ENCODE measurements at places on chromosomes 3 and 15.
A peak's percentile ranks its signal among the peaks of the same experiment; 100 is the strongest.

GRCh38 chr3:10248984-10249748 lies 907 bp downstream of the TATDN2 start:
- DNase-seq = peak; percentile 73

DNA sequence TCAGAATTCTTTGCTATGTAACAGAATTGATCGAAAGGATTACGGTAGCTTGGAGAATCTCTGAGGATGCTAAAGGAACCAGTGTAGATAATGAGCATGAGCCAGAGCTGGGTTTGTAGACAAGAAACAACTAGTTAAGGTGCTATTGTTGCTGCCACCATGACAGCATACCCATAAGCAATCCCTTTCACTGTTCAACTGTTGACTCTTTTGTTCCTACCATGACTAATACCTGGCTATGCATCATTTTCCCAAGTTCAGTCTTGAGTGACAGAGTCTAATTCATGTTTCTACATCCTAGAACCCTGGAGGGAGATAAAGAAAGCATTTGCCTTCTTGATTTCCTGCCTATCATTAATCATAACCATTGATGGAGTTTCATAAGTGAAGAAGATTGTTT lies 600.3 kb downstream of the OTOL1 start:
- DNase-seq = no peak

DNA sequence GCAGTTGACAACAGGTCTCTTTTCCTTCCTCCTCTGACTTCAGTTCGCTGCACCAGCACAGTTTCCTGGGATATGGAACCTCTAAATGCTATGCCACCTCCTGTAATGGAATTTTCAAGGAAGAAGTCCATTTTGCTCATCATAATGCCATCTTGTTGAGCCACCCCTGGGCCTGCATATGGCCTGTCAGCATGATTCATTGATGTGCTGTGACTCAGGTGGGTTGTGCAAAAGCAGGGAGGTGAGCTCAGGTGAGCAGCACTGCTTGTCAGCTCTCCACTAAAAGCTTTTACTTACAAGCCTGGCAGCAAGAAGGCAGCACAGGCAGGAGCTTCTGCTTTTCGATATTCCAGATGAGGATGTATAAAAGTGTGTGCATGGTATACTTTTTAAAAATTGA lies 247.1 kb upstream of the LMCD1 start:
- no peak for DNase-seq

- peak; percentile 45 for DNase-seq
Observed at GRCh38 chr3:158434412-158435038, 136.5 kb upstream of the MLF1 start.

DNA sequence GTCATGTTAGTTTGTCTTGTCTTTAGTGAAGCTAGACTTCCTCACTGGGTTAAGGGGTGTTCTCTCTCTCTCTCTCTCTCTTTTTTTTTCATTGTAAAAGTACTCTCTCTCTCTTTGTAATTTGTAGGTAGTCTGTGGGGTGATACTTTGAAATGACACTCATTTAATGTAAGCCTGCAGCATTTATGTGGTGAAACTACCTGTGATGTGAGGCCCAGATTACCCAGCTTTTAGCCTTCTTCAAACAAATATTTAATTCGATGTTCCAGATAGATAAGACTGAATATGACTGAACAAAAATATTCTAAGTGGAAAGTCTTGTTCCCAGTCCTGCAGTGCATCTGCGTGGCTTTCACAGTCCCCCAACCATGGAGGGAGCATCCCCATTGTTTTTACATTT lies 49.7 kb downstream of the SQOR start:
- DNase-seq = no peak

DNA sequence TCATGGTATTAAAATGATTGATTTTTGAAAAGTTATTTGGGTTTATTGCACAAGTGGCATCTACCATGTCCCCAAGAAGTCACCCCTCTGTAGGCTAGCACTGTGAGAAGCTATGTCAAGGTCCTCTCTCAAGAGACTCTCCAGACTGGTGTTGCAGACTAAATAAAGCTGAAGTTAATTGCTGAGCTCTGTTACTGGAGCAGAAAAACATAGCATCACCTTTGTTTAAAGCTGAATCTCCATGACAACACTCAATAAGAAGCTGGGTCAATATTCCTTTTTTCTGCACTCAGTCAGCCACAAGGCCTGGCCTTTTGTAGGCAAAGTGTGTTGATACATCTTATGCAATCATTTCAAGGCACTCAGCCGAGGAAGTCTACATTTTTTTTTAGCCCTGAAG lies 806.6 kb upstream of the LMCD1 start:
- no peak for DNase-seq

GRCh38 chr15:72163719-72164118 lies 33.9 kb downstream of the GRAMD2A start:
- no peak for DNase-seq

DNA sequence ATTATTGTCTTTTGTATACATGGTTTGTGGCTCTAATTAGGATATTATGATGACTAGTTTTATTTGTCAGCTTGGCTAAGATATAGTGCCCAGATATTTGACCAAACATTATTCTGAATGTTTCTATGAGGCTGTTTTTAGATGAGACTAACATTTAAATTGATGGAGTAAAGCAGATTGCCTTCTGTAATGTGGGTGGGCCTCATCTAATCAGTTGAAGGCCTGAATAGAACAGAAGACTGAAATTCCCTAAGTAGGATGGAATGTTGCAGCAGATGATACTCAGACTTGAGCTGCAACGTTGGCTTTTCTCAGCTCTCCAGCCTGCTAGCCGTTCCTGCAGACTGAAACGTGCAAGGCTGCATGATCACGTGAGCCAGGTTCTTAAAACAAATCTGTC lies 546.5 kb downstream of the EDEM1 start:
- no peak for DNase-seq

DNA sequence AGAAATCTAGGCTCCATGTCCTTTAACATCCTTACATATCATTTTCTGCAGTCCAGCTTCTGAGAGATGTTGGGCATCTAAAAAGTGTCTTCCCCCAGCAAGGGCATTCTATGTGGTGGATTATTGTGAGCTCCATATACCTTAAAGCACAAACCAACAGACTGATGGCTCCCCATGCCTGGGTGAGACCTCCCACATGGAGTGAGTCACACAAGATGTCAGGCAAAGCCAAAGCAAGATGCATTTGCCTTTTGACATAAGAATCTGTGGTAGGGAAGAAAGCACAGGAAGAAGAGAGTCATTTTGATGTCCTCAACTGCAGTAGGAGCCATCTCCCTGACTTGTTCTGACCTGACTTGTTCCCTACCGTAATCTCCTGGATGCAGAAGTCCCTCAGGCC lies 238.7 kb upstream of the EIF1B start:
- no peak for DNase-seq

GRCh38 chr3:105656651-105657504 lies 211.9 kb downstream of the CBLB start:
- no peak for DNase-seq

DNA sequence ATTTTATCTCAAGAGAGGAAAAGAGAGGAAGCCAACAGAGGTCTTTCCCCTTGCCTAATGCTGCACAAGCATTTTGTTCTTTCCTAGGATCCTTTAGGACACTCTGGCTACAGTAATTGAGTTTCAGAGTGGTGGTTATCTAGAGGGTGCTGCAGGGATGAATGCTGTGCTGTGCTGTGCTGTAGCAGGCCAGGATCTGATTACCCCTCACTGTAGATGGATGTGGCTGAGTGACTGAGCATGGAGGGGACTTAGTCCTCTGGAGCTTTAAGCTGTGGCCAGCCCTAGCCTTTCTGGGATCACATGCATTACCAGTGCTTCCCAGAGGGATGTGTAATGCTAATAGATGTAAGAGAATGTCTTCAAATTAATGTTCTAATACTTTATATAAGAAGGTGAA lies 94.8 kb downstream of the SLC9A9 start:
- DNase-seq = no peak

DNA sequence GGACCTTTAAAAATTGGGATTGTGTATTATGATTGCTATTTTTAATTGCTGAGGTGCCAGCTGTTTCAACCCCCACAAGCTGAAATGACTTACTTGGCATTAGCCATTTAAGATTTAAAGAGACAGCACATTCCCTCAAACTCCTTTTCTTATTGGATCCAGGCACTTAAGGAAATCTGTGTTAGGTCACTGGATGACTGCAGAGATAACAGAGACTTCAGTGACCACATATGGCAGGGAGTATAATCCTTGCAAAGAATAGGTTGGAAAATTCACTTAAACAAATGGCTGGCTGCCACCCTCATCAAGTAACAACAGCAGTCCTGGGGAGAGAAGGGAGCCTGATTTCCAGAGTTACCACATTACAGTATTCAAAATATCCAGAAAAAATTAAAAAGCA lies 66.6 kb downstream of the SLMAP start:
- no peak for DNase-seq

- peak; percentile 55 for DNase-seq
Observed at GRCh38 chr3:186108106-186108940, 566 bp downstream of the ETV5 start.

DNA sequence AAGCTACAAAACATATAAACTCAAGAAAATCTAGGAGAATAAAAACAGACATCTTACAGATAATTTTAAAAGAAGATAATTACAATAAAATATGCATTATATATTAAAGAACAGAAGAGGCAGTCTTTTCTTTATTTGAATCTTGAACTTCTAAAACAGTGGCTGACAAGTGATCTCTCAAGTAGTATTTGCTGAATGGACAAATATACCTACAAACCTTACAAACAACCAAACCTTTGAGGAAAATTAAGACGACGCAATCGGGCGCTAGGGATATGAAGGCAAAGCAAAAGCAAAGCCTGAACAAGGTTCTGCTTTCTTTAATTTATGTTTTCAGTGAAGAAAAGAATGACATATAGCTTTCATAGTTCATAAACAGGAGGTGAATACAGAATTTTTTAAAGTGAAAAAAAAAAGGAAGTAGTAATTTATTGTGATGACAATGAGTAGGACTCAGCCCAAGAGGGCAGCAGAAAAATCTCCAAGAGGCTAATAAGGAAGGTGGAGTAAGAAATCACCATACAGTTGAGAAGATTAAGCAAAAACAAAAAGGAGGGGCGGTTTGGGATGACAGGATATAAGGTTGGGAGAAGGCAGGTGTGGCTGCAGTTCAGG lies 347.8 kb downstream of the TBC1D5 start:
- DNase-seq = no peak

DNA sequence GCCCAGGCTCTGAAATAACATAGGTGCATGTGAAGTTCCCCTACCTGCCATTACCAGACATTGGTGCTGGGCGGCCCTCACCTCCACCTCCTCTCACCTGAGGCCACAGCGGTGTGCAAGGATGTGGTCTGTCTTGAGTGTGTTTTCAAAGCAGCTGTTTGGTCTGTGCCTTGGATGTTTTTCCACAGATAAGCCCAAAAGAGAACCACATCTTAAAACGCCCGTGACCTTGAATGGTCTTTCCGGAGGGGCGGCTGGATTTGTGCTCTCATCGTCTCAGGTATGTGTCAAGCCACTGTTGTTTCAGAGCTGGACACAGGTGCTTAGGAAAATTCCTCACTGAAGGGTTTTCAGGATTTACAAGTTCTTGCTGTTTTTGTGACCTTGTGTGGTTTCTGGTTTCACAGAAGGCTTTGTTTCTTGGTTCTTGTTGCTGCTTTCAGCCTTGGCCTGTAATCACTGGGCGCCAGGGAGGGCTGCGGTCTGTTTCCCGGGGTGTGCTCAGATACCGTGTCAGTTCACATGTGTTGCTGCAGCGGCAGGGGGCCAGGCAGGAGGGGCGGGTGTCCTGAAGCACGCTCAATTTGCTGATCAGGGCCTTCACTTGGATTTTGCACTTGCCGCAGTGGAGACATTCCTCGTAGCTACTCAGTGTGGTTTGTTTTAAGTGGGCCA lies 128.4 kb downstream of the IGF1R start:
- peak; percentile 54 for DNase-seq

DNA sequence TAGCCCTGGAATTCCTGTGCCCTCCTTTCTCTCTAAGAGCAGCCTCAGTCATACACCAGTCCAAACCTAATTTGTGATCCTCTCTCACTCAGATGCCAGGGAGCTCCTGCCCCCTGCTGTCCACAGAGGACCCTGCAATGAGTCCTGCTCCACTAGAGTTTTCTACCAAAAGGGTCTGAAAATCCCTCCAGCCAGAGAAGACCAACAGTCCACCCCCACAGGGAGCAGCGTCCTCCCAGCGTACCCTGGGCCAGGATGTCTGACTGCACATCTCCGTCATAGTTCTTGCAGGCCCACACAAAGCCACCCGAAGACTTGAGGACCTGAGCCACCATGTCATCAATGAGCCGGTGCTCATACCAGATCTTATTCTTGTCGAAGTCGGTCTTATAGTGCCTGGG lies 15.4 kb downstream of the IDH2 start:
- peak; percentile 74 for DNase-seq

GRCh38 chr15:79943820-79944219 lies 27.2 kb downstream of the BCL2A1 start:
- DNase-seq = no peak

GRCh38 chr3:54963641-54964040 lies 35.8 kb upstream of the LRTM1 start:
- DNase-seq = no peak

GRCh38 chr3:4077950-4078349 lies 225.2 kb upstream of the SETMAR start:
- DNase-seq = no peak

All from activated naive CD4-positive, alpha-beta T cell treated with anti-CD3 and anti-CD28 coated beads, Interleukin-2, amount 10 ng/mL, durations not matched to agents 7 days and 5 days (primary cell).